ENCODE measurements at places on chromosomes 6 and 20. TPM values are rescaled to one million over a fixed set of nuclear protein-coding genes. Genes with fewer than 3 reads are reported as not detected.

Gene C2
- 0.36 TPM for polyA plus RNA-seq

Gene PRL
- polyA plus RNA-seq: not detected

GRCh38 chr20:59152559-59153354, 10.9 kb upstream of the ZNF831 start:
- no peak for DNase-seq

GRCh38 chr6:51303338-51303737, 484.7 kb downstream of the TFAP2B start:
- no peak for DNase-seq

DNA sequence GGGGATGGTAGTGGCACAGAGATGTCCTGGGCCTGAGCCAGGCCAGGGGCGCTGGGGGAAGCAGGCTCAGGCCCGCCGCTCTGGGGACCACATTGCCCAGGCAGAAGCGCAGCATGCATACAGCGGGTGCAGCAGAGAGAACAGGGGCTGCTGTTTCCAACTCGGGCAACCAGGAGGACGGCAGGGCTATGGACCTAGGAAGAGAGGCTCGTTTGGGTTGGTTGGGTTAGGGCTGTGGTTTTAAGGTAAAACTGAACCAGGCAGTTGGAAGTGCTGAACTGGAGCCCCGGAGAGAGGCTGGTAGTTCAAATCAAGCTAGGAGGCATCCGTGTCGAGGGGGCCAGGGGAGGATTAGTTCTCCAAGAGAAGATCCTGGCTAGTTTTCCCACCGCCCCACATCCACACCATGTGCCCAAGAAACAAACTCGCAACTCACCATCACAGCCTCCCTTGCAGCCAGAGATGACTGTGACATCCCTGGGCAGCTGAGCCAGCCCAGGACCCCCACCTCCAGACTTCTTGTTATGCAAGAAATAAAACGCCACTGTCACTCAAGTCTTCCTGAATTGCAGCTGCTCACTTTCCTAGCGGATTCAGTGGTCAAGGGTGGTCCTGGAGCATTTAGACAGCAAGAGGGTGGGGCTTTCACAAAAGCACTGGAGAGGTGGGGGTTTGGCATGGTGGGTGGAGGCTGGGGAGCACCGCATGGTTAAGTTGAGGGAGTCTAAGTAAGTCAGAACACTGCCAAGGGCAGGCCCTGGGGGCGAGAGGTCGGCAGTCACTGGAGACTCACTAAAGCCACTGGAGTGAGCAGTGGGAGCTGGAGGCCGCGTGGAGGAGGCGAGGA, 161.2 kb downstream of the GRM4 start:
- DNase-seq: no peak

GRCh38 chr20:35329435-35330139, 37.4 kb upstream of the FAM83C start:
- DNase-seq: peak; percentile 72

Gene MCCD1
- polyA plus RNA-seq: not detected

- no peak for DNase-seq
Observed at GRCh38 chr6:80547827-80548226, 441.4 kb downstream of the BCKDHB start.

- DNase-seq: no peak
Observed at GRCh38 chr6:133683606-133684005, 205.3 kb upstream of the TCF21 start.

DNA sequence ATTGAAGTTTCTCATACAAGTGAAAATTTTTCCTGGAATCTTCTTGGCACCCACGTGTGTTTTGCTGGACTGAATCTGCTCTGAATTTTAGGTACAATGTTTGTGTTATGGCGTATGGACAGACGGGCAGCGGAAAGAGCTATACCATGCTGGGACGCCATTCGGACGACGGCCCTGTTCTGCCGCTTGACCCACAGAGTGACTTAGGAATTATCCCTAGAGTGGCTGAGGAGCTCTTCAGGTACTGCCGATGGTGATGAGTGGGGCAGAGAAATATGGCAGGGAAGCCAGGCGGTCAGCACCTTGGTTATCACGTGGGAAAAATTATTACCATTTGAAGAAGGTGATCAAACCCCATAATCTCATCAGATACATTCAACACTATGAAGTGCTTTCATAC, 36.3 kb downstream of the KIF25 start:
- no peak for DNase-seq
